Activated CD4-positive, alpha-beta T cell treated with anti-CD3 and anti-CD28 coated beads for 24 hours (primary cell): ENCODE measurements at places on chromosomes 1 and 21.

- no peak for DNase-seq
These were observed 24.1 kb upstream of the TTC34 start for GRCh38 chr1:2825487-2826189.

- no peak for DNase-seq
These were observed 41.5 kb downstream of the SLC66A1 start for GRCh38 chr1:19353596-19353995.

- no peak for DNase-seq
These were observed 13.9 kb downstream of the SH2D1B start for GRCh38 chr1:162397943-162398560.

GRCh38 chr1:52752484-52752826 lies 26.2 kb downstream of the ZYG11B start:
- DNase-seq = no peak

- DNase-seq = no peak
These were observed 22.0 kb downstream of the KCNK1 start for GRCh38 chr1:233635765-233636502.

- no peak for DNase-seq
These were observed 130.0 kb upstream of the TNR start for GRCh38 chr1:175873290-175873935.

- DNase-seq = no peak
These were observed 12.3 kb downstream of the PHLDA3 start for GRCh38 chr1:201456499-201457309.

DNA sequence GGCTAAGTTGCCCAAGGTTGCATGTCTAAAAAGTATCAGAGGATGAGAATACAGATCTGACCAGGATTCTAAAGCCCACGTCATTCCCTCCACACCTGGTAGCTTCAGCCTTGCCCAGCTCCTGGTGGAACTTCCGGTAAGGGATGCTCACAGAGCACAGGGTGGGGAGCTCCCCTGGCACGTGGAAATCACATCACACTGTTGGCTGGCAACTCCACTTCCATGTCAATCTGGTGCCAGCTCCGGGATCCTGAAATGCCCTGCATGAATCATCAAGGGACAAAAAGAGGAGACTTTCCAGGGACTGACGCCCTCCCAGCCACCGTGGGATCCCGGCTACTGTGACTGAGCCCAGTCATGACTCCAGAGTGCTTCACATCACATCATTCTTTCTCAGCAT lies 12.4 kb upstream of the BCAR3 start:
- no peak for DNase-seq

DNA sequence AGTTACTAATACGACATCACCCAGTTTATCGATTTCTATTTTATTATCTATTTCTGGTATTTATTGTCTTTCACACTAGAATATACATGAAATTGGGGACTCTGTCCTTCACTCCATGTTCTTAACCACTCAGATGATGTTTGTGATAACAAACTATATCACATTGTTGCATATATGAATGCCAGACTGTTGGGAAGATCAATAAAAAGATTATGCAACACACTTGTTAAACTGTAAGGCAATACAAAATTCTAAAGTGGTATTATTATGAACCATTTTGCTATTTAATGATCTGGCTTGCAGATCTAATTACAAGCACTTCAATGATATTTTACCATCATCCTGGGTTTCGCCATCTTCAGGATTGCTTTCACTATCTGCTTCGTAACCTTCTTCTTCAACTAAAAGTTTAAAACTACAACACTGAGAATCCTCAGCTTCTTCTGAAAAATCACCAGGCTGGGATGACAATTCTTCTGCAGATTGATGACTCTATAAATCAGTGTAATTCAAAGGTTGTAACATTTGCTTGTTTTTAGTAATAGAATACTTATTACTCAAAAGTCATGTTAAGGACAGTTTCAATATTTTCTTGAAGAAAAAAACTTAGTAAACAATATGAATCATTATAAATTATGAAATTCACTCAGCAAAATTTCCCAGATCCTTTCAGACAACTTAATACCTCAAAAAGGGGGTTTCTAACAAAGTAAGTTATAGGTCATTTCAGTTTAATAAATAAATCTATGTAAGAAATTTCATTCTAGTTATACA lies 63.9 kb downstream of the LYST start:
- no peak for DNase-seq

DNA sequence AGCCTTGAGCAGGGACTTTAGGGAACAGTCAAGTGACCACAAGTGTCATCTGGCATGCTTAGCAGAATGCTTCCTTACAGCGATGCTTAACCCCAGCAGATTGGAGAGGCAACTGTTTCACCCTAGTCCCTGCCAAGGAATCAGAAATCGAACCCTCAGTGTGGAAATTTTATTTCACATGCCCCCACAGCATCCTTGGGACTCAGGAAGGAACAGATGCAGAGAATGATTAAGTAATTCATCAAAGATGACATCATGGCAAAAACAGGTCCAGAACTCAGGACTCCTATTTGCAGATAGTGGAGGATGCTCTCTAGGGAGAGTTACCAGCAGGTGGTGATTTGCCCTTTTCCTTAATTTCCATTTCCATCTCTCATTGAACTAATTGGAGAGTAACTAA lies 333.0 kb upstream of the KAZN start:
- no peak for DNase-seq

DNA sequence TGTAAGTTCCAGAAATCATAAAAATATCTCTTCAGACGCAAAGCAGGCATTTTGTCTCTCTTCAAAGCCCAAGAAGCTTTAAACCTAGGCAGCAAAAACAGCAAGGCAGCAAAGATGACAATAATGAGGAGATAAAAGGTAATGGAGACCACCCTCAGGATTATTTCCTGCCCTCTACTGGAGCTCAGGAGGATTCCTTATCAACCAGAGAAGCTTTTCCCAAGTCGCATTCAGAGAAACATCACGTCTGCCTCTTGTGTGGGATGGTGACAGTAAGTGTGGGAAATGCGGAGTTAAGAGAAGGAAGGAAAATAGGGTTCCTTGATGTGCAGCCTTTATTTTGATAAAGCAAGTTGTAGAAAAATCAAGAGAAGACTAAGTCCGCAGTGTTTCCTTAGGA lies 365.8 kb downstream of the RGS7 start:
- DNase-seq = no peak

- no peak for DNase-seq
These were observed 10.0 kb downstream of the SELL start for GRCh38 chr1:169701261-169702005.

- DNase-seq = no peak
These were observed 273.8 kb downstream of the FAM72C start for GRCh38 chr1:143698016-143698415.

- DNase-seq = no peak
These were observed 6.6 kb upstream of the THRAP3 start for GRCh38 chr1:36217670-36218069.

GRCh38 chr1:42141978-42142377 lies 11.2 kb upstream of the GUCA2B start:
- DNase-seq = no peak

GRCh38 chr1:33241866-33242265 lies 14.4 kb upstream of the ZNF362 start:
- DNase-seq = no peak

DNA sequence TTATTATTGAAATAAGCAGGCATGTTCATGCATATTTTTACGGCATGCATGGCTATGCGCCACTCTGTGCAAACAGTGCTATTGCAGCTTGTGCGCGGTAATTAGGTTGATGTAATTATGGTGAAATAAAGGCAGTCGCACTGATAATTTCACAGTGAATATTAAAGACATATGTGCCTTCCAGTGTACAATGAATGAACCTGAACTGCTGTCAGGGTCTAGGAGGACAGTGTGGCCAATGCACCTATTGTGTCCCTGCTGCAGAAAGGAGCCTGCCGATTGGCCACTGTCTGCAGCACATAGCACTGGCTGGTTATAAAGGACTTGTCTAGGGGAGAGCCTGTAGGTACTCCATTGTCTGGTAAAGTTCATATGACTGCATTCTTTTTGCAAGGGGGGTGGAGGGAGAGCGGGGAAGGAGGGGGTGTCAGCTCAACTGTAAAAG lies 340.4 kb downstream of the USP25 start:
- no peak for DNase-seq
